ENCODE measurements at places on chromosomes 4 and X. TPM values are rescaled to one million over a fixed set of nuclear protein-coding genes. Genes with fewer than 3 reads are reported as not detected.

- no peak for DNase-seq
Observed at GRCh38 chr4:145498430-145498829, 16.8 kb downstream of the SMAD1 start.

DNA sequence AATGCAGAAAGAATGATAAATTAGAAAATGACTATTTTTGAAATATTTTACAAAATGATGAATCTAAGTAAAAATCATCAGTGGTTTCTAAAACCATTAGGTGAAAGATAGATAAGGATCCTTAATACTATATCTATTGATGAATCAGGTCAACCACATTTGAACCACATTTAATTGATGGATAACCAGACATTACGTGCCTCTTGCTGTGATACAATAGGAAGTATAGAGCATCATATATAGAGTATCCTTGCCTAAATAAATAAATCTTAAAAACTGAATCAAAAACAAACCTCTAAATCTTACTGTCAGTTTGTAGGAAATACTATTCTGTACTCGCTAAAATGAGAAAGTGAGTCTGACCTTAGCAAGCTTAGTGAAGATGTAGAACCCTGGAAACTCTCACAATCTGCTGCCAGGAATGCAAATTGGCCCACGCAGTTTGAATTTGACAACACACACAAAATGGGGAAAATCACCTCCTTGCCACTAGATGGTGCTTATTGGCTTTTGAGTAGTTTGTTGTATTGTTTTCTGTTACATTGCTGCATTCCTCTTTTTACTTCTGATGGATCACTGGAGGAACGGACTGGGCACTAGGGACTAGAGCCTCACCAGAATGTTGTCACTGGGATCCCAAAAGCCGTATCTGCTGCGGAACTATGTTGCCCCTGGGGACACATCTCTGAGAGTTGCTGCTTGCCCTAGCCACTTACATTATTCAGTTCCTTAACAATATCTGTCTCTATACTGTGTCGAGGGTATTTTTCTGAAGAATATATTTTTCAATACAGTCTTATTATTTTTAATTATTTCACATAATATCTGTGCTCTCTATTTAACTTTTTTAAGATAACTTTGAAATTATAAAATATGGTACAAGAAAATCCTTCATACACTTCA, 25.4 kb upstream of the SLAIN2 start:
- peak; percentile 46 for DNase-seq

GRCh38 chr4:154009191-154009590, 220.3 kb upstream of the SFRP2 start:
- DNase-seq = no peak

- no peak for DNase-seq
Observed at GRCh38 chr4:119477412-119478053, 151.1 kb downstream of the PDE5A start.

Gene NDST3
- total RNA-seq = not detected

DNA sequence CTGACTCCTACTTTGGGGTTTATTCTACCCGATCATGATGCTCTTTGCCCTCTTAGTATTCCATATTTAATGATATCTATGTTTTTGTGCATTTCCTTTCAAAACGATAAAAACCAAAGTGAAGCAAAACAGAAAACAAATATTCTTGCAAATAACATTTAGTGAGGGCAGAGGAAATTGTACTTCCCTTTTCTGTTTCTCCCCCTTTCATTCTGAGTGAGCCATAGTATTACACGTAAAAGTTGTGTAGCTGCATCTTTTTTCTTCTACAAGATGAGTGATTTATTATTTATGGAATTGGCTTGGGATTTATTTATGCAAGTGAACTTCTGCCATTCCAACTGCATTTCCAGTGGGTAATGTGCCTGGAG, 109.9 kb downstream of the AFF2 start:
- no peak for DNase-seq

Gene SMIM10
- total RNA-seq = 0.21 TPM

Gene MSX1
- total RNA-seq = not detected

Gene TMPRSS11D
- total RNA-seq = not detected

- DNase-seq = no peak
Observed at GRCh38 chrX:120499301-120500072, 30.4 kb upstream of the LAMP2 start.

- DNase-seq = no peak
Observed at GRCh38 chr4:98969878-98970785, 25.4 kb upstream of the METAP1 start.

Gene UNC5C
- not detected for total RNA-seq

DNA sequence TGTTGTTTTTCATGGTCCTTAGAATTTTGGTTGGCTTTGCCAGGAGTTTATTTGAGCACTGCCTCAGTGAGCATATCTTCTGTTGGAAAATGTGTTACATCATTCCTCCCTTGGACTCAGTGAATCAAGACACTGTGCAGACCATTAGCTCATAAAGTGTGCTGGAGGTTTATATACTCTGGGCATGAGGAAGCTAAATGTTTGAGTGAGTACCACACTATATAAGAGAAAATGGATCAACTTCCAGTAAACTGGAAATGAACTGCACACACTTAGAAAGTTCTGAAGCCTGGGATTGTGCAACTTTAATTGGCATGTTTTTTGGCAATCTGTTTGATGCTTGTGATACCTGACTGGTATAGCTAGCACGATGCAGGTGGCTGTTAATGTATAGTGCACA, 75.9 kb downstream of the LIMCH1 start:
- DNase-seq = no peak

DNA sequence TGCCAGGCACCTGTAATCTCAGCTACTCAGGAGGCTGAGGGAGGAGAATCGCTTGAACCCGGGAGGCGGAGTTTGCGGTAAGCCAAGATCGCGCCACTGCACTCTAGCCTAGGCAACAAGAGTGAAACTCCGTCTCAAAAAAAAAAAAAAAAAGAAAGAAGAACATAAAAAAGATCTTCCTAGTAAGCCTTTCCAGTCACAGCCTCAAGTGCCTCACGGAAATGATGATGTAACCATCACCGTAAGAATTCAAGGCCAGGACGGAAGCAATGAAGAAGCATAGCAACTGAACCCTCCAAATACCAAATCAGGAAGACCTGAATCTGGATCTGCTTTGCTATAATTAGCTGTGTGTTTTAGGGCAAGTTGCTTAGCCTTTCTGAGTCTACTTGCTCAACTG, 28.8 kb downstream of the RBM47 start:
- DNase-seq = no peak

Gene PIN4
- total RNA-seq = 5.1 TPM

GRCh38 chrX:45761920-45762319, 561.2 kb upstream of the DIPK2B start:
- no peak for DNase-seq

- no peak for DNase-seq
Observed at GRCh38 chr4:6456450-6456849, 16.0 kb downstream of the PPP2R2C start.

DNA sequence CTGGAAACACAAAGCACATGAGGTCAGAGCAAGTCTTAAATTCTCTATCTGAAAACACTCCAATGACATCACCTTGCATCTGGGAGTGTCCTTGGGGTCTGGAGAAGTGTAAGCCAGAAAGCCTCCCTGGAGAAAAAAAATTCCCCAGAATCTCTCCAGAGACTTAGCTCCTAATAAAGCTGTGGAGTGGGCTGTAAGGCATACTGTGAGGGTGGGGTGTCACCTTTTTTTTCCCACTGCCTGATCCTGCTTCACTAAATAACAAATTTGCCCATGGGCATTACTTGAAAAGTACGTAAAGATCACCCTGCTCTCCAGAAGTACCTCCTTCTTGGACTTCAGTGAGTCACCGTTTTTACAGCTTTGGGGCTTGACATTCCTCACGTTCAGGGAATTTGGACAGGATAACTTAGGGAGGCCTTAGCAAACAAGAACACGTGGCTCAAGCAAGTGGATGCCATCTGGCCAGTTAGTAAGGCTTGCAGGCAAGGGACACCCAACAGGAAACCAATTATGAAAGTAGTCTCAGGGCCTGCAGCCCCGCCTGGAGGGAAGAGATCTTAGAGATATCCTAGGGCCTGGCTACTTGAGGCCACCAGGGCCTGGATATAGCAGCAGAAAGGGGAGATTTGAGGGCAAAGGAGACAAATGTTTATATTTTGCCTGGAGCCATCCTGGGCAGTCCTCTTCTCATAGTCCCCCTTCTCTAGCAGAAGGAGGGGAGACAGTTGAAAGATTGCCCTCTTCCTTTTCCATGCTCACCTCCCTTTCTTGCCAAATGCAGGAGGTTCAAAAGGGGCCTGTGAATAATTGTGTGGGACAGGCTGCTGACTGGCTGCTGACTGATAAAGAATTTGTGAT, 60.1 kb upstream of the PLAC1 start:
- no peak for DNase-seq

- no peak for DNase-seq
Observed at GRCh38 chr4:38928974-38929373, 61.4 kb downstream of the FAM114A1 start.

GRCh38 chr4:82481506-82481840, 51.1 kb downstream of the ENOPH1 start:
- DNase-seq = no peak

Gene NDST4
- total RNA-seq = not detected

DNA sequence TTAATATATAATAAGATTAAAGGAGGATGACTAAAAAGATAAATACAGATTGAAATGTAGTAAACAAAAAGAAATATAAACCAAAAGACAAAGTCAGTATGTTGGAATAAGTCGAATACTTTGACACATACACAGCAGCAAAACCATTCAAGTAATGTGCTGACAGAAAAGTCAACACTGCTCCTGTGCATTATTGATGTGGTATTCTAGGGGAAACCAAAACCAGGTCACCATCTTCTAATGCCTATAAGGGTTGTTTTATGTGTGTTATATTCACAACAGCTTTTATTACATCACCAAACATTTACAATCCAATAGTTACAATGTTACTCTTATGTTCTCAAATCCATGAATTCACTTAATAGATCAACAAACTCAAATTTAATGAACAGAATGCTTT, 111.8 kb upstream of the DKK2 start:
- DNase-seq = no peak

GRCh38 chr4:153809307-153809706, 20.4 kb upstream of the SFRP2 start:
- peak; percentile 33 for DNase-seq

DNA sequence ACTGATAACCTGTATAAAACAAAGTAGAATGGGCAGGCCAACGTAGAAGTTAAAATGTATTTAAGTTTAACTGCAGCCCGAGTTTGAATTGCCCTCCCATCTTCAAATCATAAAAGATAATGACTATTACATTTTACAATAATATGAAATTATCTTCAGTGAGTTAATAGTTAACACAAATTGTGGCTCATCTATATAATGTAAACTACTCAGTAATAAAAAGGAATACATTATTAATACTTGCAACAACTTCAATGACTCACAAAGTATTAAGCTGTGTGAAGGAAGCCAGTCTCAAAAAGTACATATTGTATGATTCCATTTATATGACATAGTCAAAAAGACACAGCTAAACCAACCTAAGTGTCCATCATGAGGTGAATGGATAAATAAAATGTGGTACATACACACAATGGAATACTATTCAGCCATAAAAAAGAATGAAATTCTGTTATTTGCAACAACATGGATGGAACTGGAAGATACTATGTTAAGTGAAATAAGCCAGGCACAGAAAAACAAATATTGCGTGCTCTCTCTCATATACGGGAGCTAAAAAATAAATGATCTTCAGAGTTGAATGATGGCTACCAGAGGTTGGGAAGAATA, 7.8 kb downstream of the PLRG1 start:
- DNase-seq = no peak

Gene PDCL2
- not detected for total RNA-seq

GRCh38 chr4:53804719-53805118, 213.4 kb upstream of the LNX1 start:
- peak; percentile 28 for DNase-seq

DNA sequence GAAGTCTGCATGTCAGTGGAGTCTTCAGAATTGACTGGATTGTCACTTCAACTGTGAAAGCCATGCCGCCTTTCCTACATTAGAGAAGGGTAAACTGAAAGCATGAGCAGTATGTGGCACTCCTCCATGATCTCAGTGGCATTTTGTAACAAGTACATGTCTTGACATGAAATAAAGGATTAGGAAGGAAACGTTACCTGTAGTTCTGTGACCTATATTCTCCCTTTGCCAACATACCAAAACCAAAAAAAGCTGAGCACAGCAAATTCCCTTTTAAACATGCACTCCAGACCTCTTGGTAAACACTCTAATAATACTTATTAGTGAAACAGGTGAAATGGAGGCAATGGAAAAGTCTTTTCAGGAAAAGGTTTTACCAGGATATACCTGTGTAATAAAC, 344.2 kb downstream of the GRIA2 start:
- no peak for DNase-seq

GRCh38 chr4:1008840-1009541, 2.4 kb upstream of the FGFRL1 start:
- DNase-seq = peak; percentile 43

DNA sequence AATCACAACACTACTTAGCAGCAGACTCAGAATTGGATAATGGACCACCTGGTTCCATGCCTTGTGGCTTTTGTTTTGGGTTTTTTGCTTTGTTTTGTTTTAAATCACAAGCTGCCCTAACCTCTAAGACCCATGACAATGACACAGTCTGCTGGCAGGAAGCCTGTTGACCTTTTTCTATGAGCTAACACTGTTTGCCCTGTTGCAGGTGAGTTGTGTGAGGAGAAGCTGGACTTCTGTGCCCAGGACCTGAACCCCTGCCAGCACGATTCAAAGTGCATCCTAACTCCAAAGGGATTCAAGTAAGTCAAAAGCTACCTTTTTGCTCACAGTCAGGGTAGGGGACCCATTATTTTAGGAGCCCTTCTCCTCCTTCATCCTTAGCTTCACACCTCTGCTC, 110.8 kb upstream of the PACRGL start:
- DNase-seq = no peak

Gene PITX2
- not detected for total RNA-seq

- DNase-seq = no peak
Observed at GRCh38 chr4:108933046-108933445, 170.2 kb upstream of the ETNPPL start.

Gene TRPC3
- total RNA-seq = 0.85 TPM

Gene SH2D1A
- total RNA-seq = 63.1 TPM

Gene BEX1
- not detected for total RNA-seq

Gene TACC3
- 305 TPM for total RNA-seq

DNA sequence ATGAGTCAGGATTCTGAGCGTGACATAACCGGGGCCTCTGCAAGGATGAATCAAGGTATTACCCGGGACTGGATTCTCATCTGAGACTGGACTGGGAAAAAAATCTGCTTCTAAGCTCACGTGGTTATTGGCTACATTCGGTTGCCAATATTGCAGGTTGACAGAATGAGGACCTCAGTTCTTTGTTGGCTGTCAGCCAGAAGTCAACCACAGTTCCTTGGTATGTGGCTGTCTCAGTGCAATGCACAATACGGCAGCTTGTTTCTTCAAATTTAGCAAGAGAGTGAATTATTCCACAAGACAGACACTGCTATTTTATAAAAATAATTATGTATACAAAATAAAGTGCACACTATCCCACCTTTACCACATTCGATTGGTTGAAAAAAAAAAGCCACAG, 424.2 kb downstream of the KLHL4 start:
- DNase-seq = no peak

Gene DUSP9
- not detected for total RNA-seq

DNA sequence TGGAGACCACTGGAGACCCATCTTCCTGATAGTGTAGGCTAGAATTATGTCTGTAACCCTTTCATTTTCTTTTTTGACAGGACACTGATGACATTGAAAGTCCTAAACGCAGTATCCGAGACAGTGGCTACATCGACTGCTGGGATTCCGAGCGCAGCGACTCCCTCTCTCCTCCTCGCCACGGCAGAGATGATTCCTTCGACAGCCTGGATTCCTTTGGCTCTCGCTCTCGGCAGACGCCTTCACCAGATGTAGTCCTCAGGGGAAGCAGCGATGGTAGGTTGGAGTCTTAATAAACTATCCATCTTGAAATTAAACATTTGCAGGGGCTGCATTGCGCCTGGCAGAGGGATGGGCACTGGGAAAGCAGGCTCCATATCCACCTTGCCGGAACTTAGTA, 75.4 kb downstream of the LIMCH1 start:
- no peak for DNase-seq

Data from activated CD4-positive, alpha-beta T cell treated with anti-CD3 and anti-CD28 coated beads, Interleukin-2, amount 10 ng/mL, durations not matched to agents 7 days and 5 days (primary cell).